ENCODE measurements at places on chromosomes 4 and X.
A peak's percentile ranks its signal among the peaks of the same experiment; 100 is the strongest.

DNA sequence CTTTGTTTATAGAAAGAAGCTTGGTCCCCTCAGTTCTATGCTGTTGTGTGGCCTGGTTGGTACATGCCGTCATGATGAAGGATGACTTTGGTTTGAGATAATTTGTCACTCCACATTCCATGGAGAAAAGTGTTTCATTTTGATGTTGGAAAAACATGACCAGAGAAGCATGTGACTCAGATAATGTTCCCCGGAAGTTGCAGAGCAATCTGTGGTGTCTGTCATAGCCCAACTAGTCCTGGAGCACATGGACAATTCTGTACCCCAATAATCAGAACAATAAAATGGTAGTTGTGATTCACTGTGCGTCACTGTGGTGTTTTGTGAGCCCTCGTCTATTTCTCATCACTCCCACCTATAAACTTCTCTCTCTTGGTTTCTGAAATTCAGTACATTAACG lies 85.1 kb downstream of the PDK3 start:
- DNase-seq, result no peak

GRCh38 chr4:1948892-1949436 lies 59.8 kb downstream of the NELFA start:
- no peak for DNase-seq

DNA sequence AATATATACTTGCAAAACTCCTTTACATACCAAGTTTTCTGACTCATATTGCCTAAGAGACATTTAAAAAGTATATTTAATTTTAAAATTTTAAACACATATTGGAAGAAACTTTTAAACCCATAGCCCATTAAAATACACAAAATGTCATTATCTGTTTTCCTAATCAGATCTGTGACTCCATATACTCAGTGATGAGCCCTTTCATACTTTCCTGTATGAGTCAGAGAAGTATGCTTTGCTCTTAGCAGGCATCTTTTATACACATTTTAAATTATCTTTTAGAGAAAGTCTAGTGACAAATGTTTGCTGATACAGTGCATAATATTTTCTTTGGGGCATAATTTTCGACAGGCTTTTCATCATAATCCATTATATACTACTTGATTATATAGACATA lies 26.4 kb downstream of the SPIN3 start:
- DNase-seq, result no peak

GRCh38 chr4:10160281-10160856 lies 43.8 kb upstream of the WDR1 start:
- DNase-seq, result no peak

DNA sequence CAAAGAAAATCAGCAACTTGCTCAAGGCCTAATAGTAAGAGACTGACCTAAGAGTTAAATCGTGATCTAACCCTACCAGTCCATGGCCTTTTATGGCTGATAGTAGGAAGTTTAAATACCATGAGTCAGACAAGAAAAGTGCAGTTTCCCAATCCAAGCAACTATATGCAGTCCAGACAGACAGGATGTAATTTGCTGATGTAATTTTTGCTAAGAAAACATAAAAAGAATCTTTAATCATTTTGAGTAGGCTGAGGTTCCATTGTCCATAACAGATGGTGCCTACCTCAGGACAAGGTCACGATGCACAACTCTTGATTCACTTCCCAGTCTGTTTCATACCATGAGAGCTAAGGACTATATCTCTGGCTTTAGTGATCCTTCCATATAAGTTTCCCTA lies 317.5 kb upstream of the GRIA3 start:
- DNase-seq, result peak; percentile 30

DNA sequence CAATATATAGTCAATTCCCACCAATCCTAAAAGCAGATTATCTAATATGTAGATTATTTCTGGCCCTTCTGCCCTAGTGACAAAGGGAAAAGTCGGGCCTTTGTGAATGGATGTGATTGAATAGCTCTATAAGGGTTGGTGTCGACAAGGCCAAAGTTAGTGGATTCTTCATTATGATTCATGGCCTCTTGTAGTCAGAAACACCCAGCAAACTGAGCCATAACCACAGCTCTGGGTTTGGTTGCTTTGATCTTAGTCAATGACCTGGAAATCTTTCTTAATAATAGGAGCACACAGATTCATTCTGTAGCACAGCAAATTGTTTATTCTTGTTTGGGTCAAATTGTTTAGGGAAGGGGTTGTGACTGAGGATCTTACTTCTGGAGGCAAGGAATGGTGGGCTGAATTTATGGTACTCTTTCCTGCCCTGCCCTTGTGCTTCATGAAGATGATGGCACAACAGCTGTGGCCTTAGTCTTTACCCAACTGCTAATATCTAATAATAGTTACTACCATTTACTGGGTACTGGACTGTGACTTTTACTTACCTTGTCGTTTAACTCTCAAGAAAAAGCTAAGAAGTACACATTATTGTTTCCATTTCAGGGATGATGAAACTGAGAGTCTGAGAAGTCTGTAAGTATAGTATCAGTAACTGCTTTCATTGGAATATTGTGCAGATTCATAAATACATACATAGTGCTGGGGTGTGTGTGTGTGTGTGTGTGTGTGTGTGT lies 74.0 kb downstream of the AFF2 start:
- no peak for DNase-seq

- peak; percentile 37 for DNase-seq
These were observed 28.2 kb upstream of the HUWE1 start for GRCh38 chrX:53714580-53715345.

DNA sequence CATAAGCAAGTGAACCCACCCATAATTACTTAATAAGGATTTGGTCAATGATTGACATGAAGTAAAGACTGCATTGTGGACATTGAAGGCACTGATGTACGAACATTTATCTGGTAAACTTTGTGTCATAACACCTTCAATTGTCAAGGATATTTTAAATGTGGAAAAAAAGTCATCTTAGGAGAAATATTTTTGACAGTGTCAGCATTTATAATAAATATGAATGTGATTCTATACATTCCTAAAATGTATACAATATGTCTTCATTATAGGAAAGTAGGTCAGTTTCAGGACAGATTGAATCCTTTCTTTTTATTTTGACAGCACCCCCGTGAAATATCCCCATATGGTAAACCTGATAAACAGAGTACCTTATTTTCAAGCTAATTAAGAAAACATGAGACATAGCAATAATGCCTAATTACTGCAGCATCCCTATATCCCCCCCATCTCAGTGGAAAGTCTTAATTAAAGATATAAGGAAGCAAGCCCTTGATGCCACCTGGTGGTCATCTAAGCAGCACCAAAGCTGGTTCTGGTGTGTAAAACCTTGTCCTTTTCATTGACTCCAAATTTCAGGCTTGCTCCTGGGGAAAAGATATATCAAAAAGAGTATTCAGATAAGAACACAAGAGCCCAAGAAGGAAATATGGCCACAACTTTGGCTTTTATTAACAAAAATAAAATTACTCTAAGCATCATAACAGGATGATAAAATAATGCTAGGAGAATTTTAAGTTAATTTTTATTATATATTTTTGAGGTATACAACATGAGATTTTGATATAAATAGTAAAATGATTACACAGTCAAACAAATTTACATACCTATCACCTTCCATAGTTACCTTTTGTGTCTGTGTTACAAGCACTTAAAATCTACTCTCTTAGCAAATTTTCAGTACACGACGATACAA lies 379.7 kb downstream of the TLL1 start:
- DNase-seq, result peak; percentile 14

- DNase-seq, result no peak
These were observed 239.3 kb downstream of the C4orf33 start for GRCh38 chr4:129335276-129335675.

DNA sequence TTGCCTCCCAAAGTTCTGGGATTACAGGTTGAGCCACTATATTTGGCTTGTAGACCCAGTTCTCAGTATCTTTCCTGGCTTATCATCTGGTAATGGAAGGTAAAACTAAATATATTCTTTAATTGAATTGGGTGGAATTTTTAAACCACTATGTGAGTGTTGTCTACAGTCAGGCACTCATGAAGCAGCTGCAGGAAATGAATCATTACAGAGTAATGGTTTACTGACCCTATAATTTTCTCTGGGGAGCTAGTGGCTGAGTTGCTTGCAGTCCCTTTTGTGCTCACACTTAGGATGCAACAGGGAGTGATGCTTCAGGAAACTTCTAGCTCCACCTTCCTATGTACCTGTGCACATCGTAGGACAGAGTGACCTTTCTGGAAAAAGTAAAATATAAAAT lies 4.1 kb upstream of the UGT2B7 start:
- DNase-seq, result peak; percentile 30

- no peak for DNase-seq
These were observed 23.3 kb downstream of the PHOX2B start for GRCh38 chr4:41725254-41725653.

- peak; percentile 64 for DNase-seq
These were observed 182.7 kb downstream of the KCNIP4 start for GRCh38 chr4:21765810-21766407.
